ENCODE measurements at places on chromosomes 11 and 22.

DNA sequence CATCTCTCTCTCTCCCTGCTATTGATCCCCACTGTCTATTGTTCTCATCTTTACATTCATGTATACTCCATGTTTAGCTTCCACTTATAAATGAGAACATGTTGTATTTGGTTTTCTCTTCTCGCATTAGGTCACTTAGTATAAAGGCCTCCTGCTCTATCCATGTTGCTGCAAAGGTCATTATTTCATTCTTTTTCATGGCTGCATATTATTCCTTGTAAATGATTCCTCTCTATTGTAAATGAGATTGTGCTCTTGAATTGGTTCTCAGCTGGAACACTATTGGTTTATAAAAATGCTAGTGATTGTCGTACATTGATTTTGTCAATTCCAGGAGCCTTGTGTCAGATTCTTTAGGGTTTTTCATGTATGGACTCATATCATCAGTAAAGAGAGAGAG lies 13.5 kb downstream of the ACRV1 start:
- no peak for DNase-seq

- no peak for DNase-seq
Measured at GRCh38 chr11:21195995-21196394, 526.6 kb downstream of the NELL1 start.

DNA sequence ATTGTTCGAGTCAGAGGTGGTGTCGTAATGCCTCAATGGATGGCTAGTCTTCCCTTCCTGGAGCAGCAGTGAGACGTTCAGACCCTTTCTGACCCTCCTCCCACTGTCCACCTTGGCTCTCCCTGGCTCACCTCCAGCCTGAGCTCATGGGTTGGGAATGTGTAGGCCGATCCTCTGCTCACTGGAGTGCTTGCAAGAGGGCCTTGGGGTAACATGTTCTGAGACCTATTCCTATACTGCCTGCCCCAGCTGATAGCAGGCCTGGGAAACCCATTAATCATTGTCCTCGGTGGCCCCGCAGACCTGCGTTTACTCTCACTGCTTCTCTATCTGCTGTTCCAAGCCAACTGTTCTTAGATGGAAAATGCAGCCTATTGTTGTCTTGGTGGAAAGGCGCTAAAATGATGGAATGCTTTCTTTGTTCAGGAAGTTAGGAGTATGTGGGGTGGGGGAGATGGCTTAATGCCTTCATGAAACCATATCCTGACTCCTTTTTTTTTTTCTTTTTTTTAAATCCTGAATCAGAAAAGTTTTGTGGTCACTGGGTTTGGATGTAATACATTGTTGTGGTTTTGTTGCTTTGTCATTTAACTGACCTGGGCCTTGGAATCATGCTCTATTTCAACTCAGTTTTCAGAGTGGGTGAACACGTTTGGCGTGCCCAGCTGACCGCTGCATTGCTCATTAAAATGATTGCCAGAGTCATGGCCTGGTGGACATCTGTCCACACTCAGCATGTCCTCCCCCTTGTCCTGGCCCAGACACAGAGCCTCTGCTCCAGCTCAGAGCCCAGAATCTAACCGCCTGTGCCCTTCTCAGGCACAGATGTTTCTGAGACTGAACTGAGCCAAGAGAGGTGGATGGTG lies 72.5 kb downstream of the MICAL2 start:
- peak; percentile 96 for DNase-seq

- no peak for DNase-seq
Measured at GRCh38 chr11:18100926-18101656, 4.8 kb downstream of the SAAL1 start.

DNA sequence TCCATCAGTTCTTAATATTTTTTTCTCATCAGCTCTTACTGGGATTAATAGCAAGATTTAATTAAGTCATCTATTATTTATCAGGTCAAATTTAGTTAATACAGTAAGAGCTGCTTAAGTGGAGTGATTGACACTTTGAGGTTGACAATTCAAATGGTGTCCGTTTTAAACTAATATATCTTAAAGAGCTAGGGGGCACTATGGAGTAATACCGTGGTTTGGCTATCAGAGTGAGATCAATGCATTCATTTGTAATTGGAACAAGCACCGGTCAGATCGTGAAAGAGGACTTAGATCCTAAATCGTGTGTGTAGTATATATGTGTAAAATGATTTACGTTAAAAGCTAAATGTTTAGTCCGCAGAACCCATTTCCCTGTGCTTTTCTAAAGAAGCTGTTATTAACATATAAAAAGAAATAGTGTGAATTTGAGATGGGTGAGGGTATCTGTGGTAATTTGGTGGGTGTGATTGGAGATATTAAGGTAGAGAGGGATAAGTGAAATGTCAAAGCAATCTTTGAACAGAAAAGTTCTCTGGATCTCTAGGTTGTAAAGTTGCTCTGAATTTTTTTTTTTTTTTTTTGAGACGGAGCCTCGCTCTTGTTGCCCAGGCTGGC lies 2.3 kb downstream of the SIK2 start:
- peak; percentile 42 for DNase-seq

DNA sequence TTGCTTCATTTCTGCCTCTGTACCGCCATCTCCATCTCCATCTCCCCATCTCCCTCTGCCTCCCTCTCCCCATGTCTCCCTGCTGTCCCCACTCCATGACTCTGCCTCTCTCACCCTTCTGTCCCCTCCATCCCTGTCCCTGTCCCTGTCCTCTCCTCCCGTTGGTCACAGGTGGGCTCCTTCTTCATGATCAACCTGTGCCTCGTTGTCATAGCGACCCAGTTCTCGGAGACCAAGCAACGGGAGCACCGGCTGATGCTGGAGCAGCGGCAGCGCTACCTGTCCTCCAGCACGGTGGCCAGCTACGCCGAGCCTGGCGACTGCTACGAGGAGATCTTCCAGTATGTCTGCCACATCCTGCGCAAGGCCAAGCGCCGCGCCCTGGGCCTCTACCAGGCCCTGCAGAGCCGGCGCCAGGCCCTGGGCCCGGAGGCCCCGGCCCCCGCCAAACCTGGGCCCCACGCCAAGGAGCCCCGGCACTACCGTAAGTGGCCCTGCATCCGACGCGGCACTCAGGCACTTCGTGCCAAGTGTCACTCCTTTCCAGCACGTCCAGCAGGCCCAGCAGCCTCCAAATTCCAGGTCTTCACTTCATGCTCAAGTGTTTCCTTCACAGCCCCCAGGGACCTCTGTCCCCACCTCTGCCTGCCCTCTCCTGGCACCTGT lies 76.0 kb downstream of the CACNA1I start:
- no peak for DNase-seq

- DNase-seq: no peak
Measured at GRCh38 chr11:32302826-32303225, 132.5 kb downstream of the WT1 start.

DNA sequence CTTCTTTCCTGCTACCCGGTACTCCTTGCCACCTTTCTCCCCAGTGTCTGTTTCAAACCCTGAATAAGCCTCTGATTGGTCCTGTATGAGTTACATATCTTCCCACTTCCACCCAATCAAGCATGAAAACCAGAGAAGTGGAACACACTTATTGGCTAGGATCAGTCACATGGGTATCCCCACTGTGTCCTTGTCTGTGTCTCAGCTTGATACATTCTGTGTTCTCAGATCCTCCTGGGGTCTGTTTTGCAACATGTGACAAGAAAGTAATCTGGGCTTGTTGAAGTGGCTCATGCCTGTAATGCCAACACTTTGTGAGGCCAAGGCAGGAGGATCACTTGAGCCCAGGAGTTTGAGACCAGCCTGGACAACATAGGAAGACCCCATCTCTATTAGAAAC lies 23.9 kb downstream of the MCHR1 start:
- no peak for DNase-seq

GRCh38 chr22:44449683-44450425 lies 48.2 kb downstream of the RTL6 start:
- DNase-seq: no peak

- DNase-seq: peak; percentile 11
Measured at GRCh38 chr11:3894128-3894731, 38.8 kb downstream of the STIM1 start.

- no peak for DNase-seq
Measured at GRCh38 chr22:25134028-25134427, 65.6 kb upstream of the CRYBB3 start.

DNA sequence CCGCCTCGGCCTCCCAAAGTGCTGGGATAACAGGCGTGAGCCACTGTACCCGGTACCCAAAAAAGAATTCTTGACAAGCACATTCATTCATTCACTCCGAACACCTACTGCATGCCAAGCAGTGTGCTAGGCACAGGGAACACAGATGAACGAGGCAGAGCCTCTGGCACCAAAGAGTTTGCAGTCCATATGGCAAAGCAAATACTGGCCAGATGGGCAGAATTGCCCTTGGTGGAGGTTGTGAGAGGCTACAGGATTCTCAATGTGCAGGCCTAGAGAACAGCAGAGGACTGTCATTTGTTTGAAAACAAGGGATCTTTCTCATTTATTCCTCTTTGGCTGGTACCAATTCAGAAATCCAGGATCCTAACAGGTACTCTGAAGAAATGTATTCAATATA lies 27.5 kb upstream of the MTCH2 start:
- no peak for DNase-seq

DNA sequence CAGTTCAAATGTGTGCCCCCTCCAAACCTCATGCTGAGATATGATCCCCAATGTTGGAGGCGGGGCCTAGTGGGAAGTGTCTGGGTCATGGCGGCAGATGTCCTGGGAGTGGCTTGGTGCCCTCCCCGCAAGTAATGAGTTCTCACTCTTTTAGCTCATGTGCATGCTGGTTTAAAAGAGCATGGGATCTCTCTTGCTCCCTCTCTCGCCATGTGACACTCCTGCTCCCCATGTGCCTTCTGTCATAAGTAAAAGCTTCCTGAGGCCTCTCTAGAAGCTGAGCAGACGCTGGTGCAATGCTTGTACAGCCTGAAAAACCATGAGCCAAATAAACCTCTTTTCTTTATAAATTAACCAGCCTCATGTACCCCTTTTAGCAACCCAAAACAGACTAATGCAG lies 98.8 kb downstream of the SGSM3 start:
- no peak for DNase-seq

- peak; percentile 90 for DNase-seq
Measured at GRCh38 chr22:46866591-46866990, 104.1 kb downstream of the TBC1D22A start.

DNA sequence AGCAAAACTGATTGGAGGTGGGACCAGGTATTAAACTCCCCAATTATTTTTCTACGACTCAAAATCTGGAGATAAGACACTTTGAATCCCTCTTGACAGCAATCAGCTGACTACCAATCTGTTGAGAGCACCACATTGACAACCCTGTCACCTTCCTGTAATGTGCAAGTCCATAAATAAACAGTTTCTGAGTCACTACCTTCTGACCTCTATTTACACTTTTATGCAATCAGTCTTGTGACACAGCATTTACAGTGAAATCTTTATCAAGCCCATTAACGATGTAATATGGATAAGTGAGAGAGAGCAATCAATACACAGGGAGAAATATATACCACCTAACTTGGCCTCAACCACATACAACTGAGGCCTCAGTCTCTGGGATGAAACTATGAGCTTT lies 283.7 kb upstream of the ANO5 start:
- no peak for DNase-seq

- DNase-seq: no peak
Measured at GRCh38 chr22:43948836-43949406, 6.3 kb upstream of the SAMM50 start.

DNA sequence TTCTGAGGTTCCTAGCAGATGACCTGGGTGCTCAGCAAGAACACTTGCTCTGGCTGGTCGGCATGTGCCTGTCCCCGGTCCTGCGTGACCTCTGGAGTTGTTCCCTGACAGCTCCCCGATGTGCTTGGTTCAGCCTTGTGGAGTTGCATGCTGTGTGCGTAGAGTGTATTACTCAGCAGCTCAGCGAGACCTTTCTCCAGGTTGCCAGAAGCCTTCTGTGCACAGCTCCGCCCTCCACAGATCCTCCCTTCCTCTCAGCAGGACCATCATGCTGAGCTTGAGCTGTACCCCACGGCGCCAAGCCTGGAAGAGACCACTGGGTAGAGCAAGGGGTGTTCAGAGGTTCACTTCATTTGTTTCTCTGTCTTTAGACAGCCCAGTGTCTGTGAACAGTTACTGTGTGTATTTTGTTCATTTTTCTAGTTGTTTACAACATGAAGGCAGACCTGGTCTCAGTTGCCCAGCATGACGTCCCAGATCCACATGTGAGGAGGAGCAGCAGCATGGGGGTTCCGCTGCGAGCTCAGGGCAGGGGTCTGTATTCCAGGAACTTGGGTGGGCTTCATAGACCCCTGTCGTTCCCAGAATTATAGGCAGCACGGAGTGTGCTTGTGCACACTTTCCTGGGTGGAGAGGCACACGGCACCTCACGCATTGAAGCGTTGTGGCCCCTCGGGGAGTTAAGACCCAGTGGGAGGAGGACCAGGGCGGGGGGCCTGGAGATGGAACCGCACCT lies 148.6 kb downstream of the IGLL1 start:
- DNase-seq: no peak

DNA sequence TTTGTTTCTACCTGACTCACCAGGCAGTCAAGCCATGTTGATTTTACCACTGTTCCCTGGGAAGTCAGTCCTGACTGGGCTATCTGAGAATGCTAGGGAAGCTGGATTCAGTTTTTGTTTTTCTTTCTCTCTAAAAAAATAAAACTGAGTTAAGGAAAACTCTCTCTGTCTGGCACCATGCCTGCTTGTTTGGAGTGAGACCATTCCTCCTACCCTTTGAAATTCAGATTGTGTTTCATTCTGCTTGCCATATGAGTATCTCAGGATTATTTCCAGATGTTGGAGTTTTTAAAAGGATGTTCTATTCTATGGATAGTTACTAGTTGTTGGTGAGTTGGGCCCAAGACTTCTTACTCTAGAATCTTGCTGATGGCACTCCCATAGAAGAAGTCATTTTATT lies 1917.0 kb downstream of the LRRC4C start:
- DNase-seq: no peak

- no peak for DNase-seq
Measured at GRCh38 chr11:114775875-114776621, 97.7 kb downstream of the NXPE2 start.

DNA sequence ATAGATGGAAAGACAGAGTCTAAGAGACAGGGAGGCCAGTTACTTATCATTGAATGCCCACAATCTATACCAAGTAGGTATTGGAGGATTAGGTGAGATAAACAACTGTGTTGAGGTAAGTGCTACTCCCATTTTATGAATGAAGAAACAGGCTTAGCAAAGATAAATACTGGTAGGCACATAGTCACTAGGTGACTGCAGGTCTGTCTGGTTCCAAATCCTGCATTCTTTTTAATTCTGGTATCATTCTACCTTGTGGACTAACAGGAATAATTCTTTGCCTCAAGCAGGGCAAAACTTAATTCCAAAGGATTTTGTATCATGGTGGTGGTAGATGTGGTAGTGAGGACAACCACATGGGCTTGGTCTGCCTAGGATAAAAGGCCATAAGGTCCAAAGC lies 28.4 kb downstream of the RNF169 start:
- DNase-seq: no peak

DNA sequence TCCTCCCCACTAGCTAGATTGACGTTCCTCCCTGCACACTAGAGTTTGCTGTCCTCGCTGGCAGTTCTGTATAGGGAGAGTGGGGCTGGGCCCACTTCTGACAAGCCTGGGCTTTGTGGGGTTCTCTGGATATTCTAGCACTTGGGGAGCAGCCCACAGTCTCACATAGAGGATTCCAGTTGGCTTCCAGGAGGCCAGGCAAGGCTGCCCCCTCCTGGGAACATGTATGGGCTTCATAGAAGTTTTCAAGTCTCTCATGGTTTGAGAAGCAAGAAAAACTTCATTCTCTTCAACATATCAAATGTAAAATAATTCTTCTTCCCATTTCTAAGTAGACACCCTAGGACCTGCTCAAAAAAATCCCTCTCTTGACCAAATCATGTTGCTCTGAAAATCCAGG lies 87.5 kb downstream of the NAV2 start:
- no peak for DNase-seq

- DNase-seq: peak; percentile 68
Measured at GRCh38 chr11:30740091-30740490, 153.9 kb upstream of the MPPED2 start.

Measured in fibroblast of skin of abdomen (primary cell).